GM23338 (cell line): ENCODE measurements at places on chromosomes 13 and 19. TPM values are rescaled to one million over a fixed set of nuclear protein-coding genes. Genes with fewer than 3 reads are reported as not detected.

DNA sequence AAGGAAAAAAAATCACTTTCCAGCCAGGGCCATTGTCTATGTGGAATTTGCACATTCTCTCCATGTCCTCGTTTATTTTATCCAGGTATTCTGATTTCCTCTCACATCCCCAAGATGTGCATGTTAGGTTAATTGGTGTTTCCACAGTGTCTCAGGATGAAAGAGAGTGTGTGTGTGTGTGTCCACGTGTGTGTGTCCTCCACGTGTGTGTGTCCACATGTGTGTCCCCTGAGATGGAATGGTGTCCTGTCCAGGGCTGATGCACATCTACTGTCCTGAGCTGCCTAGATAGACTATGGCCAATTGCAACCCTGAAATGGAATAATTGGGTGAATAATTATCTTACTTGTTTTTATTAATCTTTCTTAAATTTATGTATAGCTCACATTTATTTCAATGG is 2436.5 kb downstream of the PCDH9 start:
- H3K27ac ChIP-seq = no peak overlapping the region
- no peak for DNase-seq
- H3K27me3 ChIP-seq = no peaks in the 10 kb centered on the region
- no peaks in the 10 kb centered on the region for H3K4me1 ChIP-seq
- H3K36me3 ChIP-seq = no peaks in the 10 kb centered on the region

GRCh38 chr19:44796701-44797115 is 12.2 kb upstream of the BCAM start:
- H3K4me1 ChIP-seq = peaks cover 24% of the 10 kb centered on the region
- peak overlapping the region; percentile 22; the same call in 1 of the 2 replicates for H3K4me3 ChIP-seq
- H3K27me3 ChIP-seq = no peaks in the 10 kb centered on the region
- peak overlapping the region; percentile 92 for H3K27ac ChIP-seq
- no peaks in the 10 kb centered on the region for H3K36me3 ChIP-seq
- DNase-seq = peak; percentile 73

B3GNT8 gene
- total RNA-seq = 0.70 and 1.8 TPM in 2 replicates

DNA sequence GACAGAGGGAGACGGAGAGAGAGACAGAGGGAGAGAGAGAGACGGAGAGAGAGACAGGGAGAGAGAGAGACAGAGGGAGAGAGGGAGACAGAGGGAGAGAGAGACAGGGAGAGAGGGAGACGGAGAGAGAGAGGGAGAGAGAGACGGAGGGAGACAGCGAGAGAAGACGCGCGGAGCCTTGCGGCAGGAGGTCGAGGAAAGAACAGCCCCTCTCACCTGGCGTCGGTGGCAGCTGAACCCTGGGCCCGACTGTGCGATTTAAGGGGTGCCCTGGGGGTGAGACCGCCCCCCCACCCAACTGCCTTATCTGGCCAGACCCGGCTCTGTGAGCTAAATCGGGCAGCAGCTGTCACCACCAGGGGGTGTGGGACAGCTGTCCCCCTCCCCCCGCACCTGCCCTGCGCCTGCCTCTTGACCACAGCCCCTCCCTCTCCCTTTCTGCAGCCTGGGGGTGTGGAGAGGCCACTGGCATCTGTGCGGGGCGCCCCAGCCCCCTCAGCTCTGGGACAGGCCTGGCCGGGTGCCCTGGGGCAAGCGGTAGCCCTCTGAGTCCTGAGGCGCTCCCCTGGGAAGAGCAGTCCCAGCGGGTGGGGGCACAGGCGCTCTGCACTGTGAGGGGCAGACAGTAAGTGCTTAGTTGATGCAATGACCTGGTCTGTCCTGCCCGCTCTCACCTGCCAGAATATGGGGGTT is 10.8 kb downstream of the JOSD2 start:
- peak; percentile 68 for DNase-seq
- H3K27ac ChIP-seq = no peak overlapping the region
- H3K36me3 ChIP-seq = no peaks in the 10 kb centered on the region
- H3K4me3 ChIP-seq = peak overlapping the region; percentile 53
- H3K4me1 ChIP-seq = peaks cover 7% of the 10 kb centered on the region; the same call in 1 of the 2 replicates

GRCh38 chr13:111480976-111481375 is 160.5 kb downstream of the TEX29 start:
- no peaks in the 10 kb centered on the region for H3K27me3 ChIP-seq
- no peaks in the 10 kb centered on the region for H3K36me3 ChIP-seq
- no peak overlapping the region for H3K27ac ChIP-seq
- H3K4me1 ChIP-seq = no peaks in the 10 kb centered on the region
- no peak for DNase-seq
- H3K4me3 ChIP-seq = no peak overlapping the region

DNA sequence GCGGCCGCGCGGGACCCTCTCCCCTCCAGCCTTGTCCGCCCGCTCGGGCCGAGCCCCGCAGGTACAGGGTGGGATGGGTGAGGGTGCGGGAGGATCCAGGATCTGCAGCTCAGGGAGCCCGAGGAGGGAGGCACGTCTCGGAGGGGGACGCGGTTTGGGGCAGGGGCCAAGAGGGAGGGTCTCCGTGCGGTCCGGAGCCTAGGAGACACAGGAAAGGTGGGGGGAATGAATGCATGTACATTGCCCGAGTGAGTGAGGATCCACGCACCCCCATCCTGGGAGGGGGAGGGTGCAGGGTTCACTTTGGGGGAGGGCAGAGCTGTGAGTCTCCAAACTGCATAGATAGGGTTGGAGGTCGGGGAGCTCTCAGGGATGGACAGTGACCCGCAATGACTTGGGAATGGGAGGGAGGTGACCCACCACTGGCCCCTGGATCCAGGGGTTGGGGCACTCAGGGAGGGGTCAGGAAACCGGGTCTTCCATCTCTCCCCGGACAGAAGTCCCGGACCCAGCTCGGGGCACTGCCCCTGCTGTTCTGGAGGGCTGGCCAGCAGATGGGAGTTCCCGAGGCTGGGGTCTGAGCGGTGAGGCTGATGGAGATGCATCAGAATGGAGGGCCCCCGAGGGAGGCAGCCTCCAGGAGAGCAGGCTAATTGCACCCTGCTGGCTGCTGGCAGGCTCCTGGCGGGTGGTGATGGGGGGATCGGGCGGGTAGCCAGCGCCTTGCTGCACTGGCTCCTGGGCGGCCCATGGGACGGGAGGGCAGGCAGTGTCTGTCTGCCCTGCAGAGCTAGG is 547 bp downstream of the KCNN1 start:
- peaks cover 13% of the 10 kb centered on the region; the same call in 1 of the 2 replicates for H3K27me3 ChIP-seq
- H3K27ac ChIP-seq = no peak overlapping the region
- no peaks in the 10 kb centered on the region for H3K36me3 ChIP-seq
- H3K4me1 ChIP-seq = peaks cover 5% of the 10 kb centered on the region; the same call in 1 of the 2 replicates

FUT2 gene
- 2.2 and 5.6 TPM in 2 replicates for total RNA-seq

DNA sequence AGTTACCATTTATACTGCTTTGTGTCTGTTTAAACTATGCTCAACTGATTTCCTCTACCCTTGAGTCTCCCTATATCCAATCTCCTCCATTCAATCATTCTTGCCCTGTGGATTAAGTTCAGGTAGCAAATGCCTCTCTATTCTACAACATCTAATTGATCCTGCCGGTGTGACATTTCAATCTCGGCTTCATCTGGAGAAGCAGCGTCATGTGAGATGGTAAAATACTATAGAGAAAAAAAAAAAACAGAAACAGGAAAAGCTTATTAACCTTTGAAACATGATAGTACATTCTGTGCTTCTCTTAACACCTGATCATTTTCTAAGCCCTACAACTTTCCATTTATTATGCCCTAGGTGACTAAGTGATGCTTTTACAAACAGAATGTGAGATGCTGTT is 89.4 kb downstream of the KCTD12 start:
- no peaks in the 10 kb centered on the region for H3K4me1 ChIP-seq
- H3K4me3 ChIP-seq = no peak overlapping the region
- DNase-seq = no peak

- H3K27ac ChIP-seq = no peak overlapping the region
- no peaks in the 10 kb centered on the region for H3K27me3 ChIP-seq
- H3K4me3 ChIP-seq = no peak overlapping the region
- no peak for DNase-seq
- H3K4me1 ChIP-seq = no peaks in the 10 kb centered on the region
Observed at GRCh38 chr13:43246382-43246781, 223.0 kb downstream of the DNAJC15 start.

ZNF132 gene
- 3.0 and 5.2 TPM in 2 replicates for total RNA-seq

GRCh38 chr13:46947425-46948191 is 50.8 kb upstream of the HTR2A start:
- DNase-seq = peak; percentile 79
- no peak overlapping the region for H3K4me3 ChIP-seq
- H3K27ac ChIP-seq = peak overlapping the region; percentile 80
- H3K27me3 ChIP-seq = no peaks in the 10 kb centered on the region
- H3K36me3 ChIP-seq = peaks cover 14% of the 10 kb centered on the region; the same call in 1 of the 2 replicates
- peaks cover 19% of the 10 kb centered on the region for H3K4me1 ChIP-seq

DNA sequence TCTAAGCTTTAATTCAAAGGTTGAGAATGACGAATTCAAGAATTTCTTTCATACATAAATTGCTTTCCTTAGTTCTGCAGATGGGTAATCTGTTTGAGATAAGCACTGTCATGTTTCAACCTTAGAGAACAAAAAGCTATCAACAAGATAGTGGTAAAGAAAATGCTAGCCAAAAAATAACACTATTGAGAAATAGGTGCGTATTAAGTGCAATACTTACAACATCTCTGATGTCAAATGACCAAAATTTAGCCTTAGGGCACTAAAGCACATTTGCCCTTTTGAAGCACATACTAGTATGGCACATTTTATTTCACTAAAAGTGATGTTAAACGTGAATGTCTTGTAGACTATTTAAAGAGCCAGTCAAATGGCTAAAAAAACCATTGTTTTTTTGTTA is 4.9 kb downstream of the KBTBD6 start:
- H3K36me3 ChIP-seq = no peaks in the 10 kb centered on the region
- H3K27me3 ChIP-seq = no peaks in the 10 kb centered on the region
- H3K27ac ChIP-seq = no peak overlapping the region
- peaks cover 20% of the 10 kb centered on the region for H3K4me1 ChIP-seq

DNA sequence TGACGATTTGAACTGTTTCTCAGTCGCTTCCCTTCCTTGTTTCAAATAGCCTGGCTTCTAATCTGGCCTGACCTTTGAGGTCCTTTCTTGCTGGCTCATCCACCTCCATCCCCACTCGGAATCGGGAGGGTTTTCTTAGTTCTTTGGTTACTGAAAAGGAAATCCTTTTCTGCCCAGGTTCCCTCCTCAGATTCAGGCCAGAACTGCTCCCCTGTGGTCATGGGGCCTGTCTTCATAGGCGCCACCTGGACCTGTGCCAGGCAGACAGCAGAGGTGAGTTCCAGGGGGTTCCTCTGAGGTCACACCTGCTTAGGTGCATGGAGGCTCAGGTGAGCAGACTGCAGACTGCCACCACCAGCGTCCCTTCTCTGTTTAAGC is 62.4 kb downstream of the AKAP11 start:
- no peak overlapping the region for H3K27ac ChIP-seq
- H3K36me3 ChIP-seq = no peaks in the 10 kb centered on the region
- H3K4me1 ChIP-seq = no peaks in the 10 kb centered on the region; the same call in 1 of the 2 replicates
- H3K4me3 ChIP-seq = no peak overlapping the region
- no peak for DNase-seq
- no peaks in the 10 kb centered on the region for H3K27me3 ChIP-seq

LENG9 gene
- total RNA-seq = 3.3 and 6.4 TPM in 2 replicates

DNA sequence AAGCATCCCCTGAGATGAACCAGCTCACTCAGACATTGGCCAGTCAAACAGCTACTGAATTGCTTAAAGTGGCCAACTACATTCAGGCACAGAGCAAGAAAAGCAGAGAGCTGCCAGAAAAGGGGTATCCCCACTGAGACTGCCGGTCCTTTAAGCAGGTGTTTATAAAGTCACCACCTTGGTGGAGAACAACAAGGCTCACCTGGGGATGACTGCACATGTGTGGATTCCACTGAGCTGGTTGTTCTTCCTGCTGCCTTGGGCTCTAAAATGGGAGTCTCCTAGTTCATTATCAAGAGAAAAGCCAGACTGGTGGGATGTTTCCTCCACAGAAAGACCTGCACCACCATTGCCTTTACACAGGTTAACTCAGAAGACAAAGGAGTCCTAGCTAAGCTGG is 51.8 kb upstream of the IPO5 start:
- H3K27ac ChIP-seq = no peak overlapping the region
- DNase-seq = peak; percentile 8
- no peaks in the 10 kb centered on the region for H3K4me1 ChIP-seq
- no peak overlapping the region for H3K4me3 ChIP-seq
- no peaks in the 10 kb centered on the region for H3K36me3 ChIP-seq

DNA sequence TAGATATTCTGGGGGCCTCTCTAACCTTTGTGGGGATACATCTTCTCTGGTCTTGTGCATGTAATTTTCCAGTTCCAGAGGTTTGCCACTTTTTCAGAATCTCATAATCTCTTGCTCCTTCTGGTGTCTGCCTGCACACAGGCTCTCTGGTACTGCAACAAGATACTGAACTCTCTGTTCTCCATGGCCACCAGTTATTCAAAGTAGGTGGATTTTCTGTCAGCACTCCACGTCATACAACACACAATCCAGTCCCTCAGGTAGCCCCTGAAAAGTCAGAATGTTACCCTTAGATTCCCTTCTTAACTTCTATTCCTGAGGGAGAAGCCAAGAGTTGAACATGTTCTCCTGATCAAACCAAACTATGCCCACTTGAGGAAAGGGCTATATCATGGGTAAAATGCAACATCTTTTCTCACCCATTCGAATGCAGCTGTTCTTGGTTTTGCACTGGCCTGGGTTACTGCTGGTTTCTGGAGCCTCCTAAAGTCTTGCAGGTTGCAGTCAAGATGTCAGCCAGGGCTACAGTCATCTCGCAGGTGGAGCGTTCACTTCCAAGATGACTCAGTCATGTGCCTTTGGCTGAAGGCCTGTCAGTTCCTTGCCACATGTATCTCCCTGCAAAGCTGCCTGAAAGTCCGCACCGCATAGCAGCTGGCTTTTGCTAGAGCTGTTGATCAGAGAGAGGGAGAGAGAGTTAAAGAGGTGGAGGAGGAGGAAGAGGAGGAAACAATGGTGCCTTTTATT is 57.7 kb upstream of the TUBA3C start:
- no peak overlapping the region for H3K27ac ChIP-seq
- no peak overlapping the region for H3K4me3 ChIP-seq
- H3K4me1 ChIP-seq = no peaks in the 10 kb centered on the region
- DNase-seq = no peak

DNA sequence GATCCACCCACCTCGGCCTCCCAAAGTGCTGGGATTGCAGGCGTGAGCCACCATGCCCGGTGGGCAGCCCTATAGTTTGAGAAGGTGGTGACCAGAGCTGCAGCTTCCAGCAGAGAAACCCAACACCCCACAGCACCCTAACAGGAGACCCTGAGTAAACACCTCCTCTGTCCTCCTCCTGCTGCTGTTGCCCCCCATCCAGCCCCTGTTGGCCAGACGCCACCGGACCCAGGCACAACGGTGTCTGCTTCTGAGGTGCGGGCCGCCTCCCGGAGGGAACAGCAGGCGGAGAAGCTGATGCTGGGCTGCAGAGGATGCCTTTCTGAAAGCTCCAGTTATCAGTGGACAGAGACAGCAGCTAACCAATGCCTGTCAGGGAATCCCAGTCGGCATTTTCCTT is 175.5 kb downstream of the COL4A1 start:
- no peak overlapping the region for H3K27ac ChIP-seq
- DNase-seq = no peak
- H3K27me3 ChIP-seq = no peaks in the 10 kb centered on the region; the same call in 1 of the 2 replicates
- no peaks in the 10 kb centered on the region for H3K36me3 ChIP-seq
- peaks cover 34% of the 10 kb centered on the region for H3K4me1 ChIP-seq
- no peak overlapping the region for H3K4me3 ChIP-seq
